ENCODE measurements at places on chromosomes 4 and X.
A peak's percentile ranks its signal among the peaks of the same experiment; 100 is the strongest.

GRCh38 chrX:54808109-54808604 lies 612 bp downstream of the MAGED2 start:
- peak; percentile 60 for DNase-seq

DNA sequence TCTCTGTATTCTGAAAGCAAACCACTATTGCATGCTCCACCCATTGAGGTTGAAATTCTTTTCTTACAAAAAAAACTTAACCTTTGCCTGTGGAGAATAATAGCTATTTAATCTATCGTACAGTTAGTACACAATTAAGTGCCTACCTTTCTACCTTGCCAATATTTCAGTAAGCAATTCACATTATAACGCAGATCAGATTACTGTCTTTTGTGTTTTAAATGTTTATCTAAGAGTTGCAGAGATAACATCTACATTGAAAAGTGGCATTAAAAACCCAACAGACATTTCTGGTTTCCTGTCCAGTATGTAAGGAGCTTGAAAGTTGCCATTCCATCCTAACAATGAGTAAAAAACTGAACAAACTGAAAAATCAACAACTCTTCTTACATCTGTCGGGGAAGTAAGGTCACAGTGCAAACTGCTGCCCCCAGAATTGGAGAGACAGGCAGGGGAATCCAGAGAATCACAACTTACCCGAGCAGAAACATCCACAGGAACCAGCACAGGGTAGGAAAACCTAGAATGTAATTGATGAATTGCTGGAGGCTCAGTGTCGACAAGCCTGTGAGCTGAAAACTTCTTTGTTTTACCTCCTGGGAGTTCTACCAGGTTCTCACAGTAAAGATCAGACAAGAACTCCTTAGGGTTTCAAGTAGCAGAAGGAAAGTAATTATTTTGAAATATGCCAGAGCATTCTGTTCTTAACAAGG lies 27.3 kb upstream of the ACSL4 start:
- DNase-seq, result no peak

GRCh38 chr4:45363931-45364330 lies 637.6 kb upstream of the GNPDA2 start:
- no peak for DNase-seq

DNA sequence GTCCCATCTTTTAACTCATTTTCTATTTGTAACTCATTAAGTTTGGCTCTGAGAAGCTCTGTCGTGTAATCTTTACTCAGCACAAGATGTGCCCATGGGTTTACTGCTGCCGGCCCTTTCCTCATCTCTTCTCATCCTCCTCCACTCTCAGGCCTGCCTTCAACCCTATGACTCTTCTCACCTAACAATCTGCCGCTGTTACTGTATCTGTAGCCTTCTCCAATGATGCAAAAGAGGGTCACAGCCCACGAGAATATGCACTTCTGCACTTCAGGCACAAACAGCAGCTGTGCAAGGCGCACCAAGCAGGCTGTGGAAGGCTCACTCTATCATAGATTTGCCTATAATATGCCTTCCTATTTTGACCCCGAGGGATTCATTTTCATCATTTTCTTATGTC lies 546.5 kb upstream of the GALNTL6 start:
- DNase-seq, result no peak

DNA sequence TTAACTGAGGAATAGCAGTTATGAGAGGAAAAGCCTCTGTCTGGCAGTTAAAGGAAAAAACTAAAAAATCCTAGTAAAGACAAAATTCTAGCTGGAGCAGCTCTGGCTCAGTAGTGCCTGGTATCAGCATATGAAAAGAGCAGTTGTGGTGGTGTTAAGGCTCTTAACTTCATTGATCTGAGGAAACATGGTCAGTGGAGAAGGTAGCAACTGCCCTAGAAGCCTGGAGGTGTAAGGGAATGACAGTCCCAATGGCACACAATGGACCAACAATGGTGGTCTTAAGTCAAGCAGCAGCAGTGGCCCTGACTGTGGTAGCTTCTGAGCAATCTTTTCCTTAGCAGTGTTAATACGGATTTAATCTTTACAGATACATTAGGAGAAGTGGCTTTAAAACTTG lies 189.6 kb upstream of the POF1B start:
- no peak for DNase-seq

- no peak for DNase-seq
Measured at GRCh38 chr4:20544645-20545044, 155.6 kb upstream of the PACRGL start.

- DNase-seq, result no peak
Measured at GRCh38 chr4:109739547-109739946, 9.7 kb upstream of the PLA2G12A start.

- no peak for DNase-seq
Measured at GRCh38 chr4:180422989-180423711, 1820.1 kb upstream of the TENM3 start.

All from activated naive CD8-positive, alpha-beta T cell treated with anti-CD3 and anti-CD28 coated beads, Interleukin-2, amount 10 ng/mL, durations not matched to agents 7 days and 5 days (primary cell).